Suppressor macrophage treated with lipopolysaccharide for 1 hour (primary cell): ENCODE measurements at places on chromosomes 5 and 9.

- no peak for DNase-seq
Measured at GRCh38 chr5:132675936-132676689, 2.3 kb downstream of the IL4 start.

DNA sequence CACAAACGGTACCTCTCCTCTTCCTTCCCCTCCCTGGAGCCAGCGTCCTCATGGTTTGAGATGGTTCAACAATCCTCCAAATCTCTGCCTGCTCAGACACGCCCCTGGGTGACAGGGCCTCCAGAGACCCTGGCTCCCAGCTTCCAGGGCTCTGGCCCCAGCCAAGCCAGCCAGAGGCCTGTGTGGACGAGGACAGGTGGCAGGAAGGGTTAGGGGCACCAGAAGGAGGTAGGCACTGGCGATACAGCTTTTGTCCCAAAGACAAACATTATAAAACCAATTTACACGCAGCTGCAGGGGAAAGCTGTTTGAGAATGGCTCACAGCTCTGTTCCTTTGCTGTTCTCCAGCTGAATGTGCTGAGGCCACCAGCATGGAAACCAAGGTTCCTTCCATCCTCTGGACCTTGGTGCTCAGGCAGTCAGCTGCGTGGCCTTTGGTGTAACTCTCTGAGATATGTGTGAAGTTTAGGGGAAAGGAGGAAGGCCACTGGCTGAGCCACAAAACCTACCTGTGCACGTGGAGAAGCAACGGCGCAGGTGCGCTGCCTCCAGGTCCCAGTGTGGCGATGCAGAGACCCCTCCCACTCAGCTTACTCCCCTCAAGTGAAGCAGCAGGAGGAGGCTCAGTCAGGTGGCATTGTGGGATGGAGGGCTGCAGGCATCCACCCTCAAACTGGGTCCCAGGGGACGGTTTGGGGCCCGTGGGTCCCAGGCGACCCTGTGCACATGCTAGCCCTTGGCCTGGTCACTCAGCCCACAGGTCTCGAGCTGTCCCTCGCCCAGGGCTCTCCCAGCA lies 4.3 kb upstream of the QRFP start:
- no peak for DNase-seq

- no peak for DNase-seq
Measured at GRCh38 chr5:179812997-179813607, 6.4 kb upstream of the MGAT4B start.

DNA sequence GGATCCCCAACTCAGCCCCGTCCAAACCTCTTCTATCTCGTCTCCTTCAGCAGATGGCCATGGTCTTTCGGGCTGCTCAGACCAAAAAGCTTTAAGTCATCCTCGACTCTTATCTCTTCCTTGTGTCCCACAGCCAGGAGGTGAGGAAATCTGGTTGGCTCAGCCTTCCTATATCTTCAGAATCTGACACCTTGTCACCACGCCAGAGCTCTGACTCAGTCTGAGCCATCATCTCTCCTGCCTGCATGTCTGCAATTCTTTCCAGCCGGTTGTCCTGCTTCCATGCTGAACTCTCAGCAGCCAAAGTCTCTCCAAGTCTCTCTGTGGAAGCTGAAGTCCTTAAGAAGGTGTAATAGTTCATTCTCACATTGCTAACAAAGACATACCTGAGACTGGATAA lies 419.3 kb upstream of the ADAMTS16 start:
- DNase-seq: no peak

DNA sequence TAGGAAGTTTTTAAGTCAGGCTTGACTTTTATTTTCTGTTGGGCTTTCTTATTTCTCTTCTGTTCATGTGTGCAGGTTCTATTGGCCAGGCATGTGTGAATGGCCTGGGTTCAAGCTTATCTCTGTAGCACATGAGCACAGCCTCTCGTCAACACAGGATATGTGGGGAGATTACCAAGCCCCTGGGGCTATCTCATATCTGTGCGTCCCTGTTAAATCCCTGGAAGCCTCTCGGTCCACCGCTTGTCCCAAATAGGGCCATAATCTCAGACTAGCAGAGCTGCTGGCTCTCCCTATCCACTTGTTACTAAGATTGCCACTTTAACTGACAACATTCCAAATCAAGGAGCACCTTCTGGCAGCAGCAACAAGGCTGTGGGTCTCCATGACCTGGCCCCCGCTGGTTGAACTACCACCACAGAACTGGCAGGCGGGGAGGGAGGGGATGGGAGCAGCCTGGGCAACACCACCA lies 28.4 kb upstream of the EBF1 start:
- no peak for DNase-seq

DNA sequence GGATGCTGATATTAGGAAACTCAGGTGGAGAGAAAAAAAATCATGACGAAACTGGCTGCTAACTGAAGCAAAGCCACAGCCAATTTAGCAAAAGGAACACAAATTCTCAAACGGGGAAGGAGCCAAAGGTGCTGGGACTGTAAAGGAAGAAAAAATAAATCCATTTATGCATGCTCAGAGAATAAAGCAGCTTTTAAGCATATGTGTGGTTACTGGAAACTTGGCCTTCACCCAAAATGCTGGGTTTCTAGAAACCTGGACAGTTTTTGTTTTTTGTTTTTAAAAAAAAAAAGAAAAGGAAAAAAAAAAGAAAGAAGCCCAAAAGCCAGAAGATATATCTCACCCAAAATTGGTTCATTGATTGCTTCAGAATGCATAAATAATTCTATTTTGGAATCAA lies 8.0 kb downstream of the WHRN start:
- DNase-seq: no peak

DNA sequence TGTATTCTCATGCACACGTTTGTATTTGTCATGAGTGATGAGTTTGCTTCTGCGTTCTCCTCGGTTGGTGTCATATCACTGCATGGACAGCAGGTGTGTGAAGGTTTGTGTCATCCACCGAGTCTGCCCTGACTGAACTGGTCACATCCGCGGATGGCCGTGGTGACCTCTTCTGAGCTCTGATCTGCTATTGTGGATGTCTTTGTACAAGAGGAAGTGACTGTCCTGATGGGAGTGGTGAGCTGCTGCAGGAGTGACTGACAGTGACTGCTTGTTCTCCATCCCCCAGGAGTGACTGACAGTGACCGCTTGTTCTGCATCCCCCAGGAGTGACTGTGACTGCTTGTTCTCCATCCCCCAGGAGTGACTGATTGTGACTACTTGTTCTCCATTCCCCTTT lies 69.9 kb downstream of the EHMT1 start:
- peak; percentile 66 for DNase-seq

DNA sequence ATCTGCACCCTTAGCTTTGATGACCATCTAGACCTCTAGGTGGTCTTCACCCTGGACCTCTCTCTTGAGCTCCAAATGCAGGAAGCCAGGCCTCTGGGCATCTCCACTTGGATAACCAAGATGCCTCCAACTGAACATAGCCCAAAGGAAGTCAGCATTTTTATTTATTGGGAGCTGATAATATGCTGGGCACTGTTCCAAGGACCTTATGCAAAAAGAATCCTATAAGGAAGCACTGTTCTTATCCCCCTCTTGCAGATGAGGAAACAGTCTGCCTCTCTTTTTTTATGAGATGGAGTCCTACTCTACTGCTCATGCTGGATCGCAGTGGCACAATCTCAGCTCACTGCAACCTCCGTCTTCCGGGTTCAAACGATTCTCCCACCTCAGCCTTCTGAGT lies 219.9 kb downstream of the CDK5RAP2 start:
- DNase-seq: no peak

DNA sequence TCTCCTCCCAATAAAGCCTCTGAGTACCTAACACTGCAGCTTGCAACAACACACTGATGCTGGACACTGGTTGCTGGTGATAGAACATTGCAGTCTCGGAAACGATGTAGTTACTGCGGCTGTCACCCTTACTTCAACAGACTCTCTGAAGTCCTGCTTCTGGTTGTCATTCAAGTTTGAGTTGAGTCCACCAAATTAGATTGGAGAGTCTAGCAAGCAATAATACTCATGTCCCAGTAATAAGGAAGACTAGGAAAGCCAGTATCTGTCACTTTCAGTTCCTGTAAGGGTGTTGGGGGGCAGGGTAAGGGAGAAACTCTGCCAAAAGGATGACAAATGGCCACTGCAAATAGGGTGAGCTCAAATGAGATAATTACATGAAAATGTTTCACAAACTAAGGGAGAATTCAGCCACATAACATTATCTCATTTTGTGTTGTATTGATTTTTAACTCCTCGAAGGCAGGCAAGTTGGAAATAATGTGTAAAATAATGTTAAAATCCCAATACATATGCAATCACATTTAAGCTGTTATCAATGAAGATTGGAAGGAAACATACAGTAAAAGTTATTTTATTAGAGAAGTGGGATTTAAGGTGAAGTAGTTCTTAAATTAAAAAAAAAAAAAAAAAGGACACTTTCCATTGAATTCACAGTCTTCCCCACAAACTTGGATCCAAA lies 849 bp upstream of the IFT74 start:
- peak; percentile 86 for DNase-seq

- peak; percentile 67 for DNase-seq
Measured at GRCh38 chr9:127971357-127972235, 9.2 kb downstream of the EEIG1 start.

GRCh38 chr5:53173083-53173482 lies 63.5 kb upstream of the MOCS2 start:
- no peak for DNase-seq

DNA sequence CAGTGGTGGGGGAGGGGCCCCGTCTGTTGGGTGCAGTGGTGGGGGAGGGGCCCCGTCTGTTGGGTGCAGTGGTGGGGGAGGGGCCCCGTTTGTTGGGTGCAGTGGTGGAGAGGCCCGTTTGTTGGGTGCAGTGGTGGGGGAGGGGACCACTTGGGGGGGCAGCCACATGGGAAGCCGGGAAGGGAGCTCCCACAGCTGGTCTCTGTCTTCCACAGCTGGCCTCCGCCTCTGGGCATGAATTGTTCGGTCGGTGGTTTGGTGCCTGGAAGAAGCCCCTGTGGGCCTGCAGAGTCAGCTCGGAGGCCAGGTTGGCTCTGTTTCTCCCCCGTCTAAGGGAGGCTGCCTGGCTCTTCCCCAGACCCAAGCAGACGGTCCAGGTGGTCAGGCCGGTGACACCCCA lies 69.3 kb downstream of the COL5A1 start:
- DNase-seq: no peak

DNA sequence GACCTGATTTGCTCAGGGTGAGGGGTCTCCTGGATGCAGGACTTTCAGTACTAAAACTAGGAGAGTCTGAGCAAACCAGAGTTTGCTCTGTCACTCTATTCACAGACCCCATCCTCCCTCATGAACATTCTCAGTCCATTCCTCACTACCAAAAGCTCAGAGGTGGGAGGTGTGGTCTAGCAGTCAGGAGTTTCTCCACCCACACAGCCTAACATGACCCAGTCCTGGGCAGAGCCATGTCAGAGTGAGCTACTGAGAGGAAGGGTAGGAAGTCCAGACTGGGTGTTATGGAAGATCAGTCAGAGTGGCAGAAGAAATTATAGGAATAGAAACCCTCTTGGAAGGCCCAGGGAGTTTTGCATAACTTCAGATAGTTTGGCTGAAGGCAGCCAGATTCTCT lies 113.3 kb upstream of the GRAMD2B start:
- DNase-seq: no peak

GRCh38 chr9:68750786-68751185 lies 45.7 kb downstream of the PIP5K1B start:
- DNase-seq: no peak

DNA sequence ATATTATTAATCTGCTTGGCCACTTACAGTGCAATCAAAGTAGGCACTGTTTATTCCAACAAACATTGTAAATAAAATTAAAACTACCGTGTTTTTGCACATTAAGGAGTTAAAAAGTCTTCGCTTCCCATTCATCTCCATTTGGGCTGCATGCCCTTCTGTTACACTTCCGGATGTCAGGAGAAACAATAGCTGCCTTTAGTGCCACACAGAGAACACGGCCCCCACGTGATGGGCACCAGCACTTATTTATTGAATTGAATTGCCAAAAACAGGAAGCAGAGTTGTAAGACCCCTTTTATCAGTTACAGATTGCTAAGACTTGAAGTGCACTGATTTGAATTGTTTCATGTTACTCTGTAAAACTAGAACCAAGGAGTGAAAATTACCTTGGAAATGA lies 80.4 kb downstream of the LHFPL2 start:
- no peak for DNase-seq

GRCh38 chr5:149667084-149667828 lies 62.9 kb upstream of the PPARGC1B start:
- DNase-seq: peak; percentile 72

GRCh38 chr5:34957857-34958690 lies 28.7 kb downstream of the DNAJC21 start:
- peak; percentile 15 for DNase-seq

DNA sequence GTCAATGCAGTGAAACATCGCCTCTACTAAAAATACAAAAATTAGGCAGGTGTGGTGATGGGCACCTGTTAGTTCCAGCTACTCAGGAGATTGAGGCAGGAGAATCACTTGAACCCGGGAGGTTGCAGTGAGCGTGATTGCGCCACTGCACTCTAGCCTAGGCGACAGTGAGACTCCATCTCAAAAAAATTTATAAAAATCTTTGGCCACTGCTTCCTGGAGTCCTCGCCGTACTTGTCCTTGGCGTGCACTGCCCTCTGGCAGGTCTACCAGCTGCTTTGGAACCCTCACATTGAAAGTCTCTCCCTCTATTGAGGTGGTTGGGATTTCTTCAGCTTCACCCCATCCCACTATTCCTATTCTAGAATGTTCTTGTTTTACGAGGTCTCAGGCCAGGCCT lies 25.0 kb downstream of the DYNC2I2 start:
- no peak for DNase-seq

- no peak for DNase-seq
Measured at GRCh38 chr5:150638053-150638444, 2.4 kb upstream of the SYNPO start.

DNA sequence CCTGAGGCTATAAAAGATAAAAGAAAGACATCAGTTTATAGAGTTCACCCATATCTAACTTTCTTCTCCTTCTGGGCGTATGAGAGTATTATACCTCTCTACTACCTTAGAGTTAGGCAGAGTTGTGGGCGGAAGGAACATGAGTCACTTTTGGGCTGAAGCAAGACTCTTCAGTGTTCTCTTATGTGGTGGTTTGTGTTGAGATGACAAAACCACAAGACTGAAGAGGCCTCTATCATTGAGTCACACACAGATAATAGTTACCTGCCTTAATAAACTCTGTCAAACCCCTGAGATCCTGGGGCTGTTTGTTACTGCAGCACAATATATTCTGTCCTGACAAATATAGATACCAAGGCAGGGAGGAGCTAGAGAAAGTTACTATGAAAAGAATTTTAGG lies 184.2 kb downstream of the EFNA5 start:
- peak; percentile 53 for DNase-seq

- DNase-seq: no peak
Measured at GRCh38 chr5:125715216-125715615, 708.0 kb upstream of the GRAMD2B start.

- no peak for DNase-seq
Measured at GRCh38 chr5:67190861-67191260, 5.7 kb downstream of the CD180 start.

- DNase-seq: peak; percentile 56
Measured at GRCh38 chr9:97695995-97696802, 941 bp downstream of the XPA start.

- DNase-seq: no peak
Measured at GRCh38 chr9:98784831-98785806, 11.2 kb downstream of the ANKS6 start.

- no peak for DNase-seq
Measured at GRCh38 chr5:140977003-140977402, 10.7 kb downstream of the PCDHAC2 start.
